Heart right ventricle (tissue), 16 donors: ENCODE measurements at places on chromosomes 3 and 15. TPM values are rescaled to one million over a fixed set of nuclear protein-coding genes. Genes with fewer than 3 reads are reported as not detected.

DNA sequence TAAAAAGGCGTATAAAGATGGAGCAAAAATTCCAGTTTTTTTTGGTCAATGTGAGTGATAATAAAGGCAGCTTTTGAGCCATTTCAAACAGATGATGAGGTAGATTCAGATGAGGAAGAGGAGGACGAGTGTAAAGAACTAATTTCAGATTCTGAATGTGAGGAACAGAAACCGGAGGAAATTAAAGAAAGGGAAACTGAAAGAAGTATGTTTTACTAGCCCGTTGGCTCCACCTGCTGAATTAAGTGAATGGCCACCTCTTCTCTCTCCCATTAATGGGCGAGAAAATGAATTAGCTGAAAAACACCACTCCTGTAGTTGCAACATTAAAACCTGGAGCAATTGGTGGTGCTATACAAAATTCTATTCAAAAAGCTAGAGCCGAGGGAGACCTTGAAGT is 55.4 kb downstream of the CYP19A1 start:
- H3K4me1 ChIP-seq: no peaks in the 10 kb centered on the region
- no peak overlapping the region for H3K4me3 ChIP-seq
- H3K27me3 ChIP-seq: no peaks in the 10 kb centered on the region
- no peak overlapping the region for H3K27ac ChIP-seq

DNA sequence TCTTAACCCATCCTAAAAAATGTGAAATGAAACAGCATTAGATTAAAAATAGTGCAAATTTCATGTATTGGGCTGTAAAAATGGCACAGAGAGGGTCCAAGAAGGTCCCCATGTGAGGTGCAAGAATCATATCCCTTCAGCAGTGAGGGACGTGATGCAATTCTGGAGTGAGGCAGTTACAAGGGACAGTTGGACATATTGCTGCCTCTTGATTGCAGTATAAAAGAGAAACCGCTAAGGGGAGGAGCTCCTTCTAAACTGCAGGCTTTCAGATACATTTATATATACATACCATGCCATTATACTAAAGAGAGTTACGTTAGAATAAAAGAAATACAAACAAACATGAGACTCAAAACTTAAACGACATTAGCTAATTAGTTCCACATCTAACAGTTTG is 304.2 kb upstream of the CTNNB1 start:
- no peaks in the 10 kb centered on the region for H3K4me1 ChIP-seq
- no peak overlapping the region for H3K27ac ChIP-seq
- no peaks in the 10 kb centered on the region for H3K36me3 ChIP-seq
- DNase-seq: no peak
- H3K27me3 ChIP-seq: no peaks in the 10 kb centered on the region

DNA sequence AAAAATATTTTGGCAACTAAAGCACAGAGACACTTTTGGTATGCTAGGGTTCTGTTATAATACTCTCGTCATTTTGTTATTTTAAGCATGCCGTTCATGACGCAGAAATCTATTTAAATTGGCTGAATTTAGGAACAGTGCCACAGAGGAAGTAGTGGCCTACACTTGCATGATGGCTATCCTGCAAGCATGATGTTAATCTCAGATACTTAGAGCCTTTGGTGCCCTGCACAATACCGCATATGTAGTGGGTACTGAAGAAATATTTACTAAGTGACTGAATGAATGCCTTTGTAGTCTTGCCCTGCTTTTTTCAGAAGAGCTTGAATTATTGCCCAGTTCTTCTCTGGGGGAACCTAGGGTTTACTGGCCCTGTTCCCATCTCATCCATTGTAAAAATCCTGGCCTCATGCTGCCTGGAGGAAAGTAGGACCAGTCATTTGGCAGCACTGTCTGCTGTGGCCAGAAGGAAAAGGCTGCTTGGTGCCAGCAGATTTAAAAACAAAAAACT is 79.0 kb downstream of the SERPINI1 start:
- DNase-seq: peak; percentile 70
- peak overlapping the region; percentile 2 for H3K4me3 ChIP-seq
- no peaks in the 10 kb centered on the region for H3K27me3 ChIP-seq
- peaks cover 27% of the 10 kb centered on the region for H3K4me1 ChIP-seq
- peak overlapping the region; percentile 79 for H3K27ac ChIP-seq

MDFIC2 gene
- polyA plus RNA-seq: 0.06 TPM

LHFPL4 gene
- not detected for polyA plus RNA-seq
